Activated T-cell treated with anti-CD3 and anti-CD28 coated beads, Interleukin-2, amount 50 U/mL, for 72 hours (primary cell): ENCODE measurements at places on chromosomes 1 and 21. TPM values are rescaled to one million over a fixed set of nuclear protein-coding genes. Genes with fewer than 3 reads are reported as not detected.

Gene CD5L
- not detected for total RNA-seq

Gene AHCTF1
- total RNA-seq, result 45.5 TPM

DNA sequence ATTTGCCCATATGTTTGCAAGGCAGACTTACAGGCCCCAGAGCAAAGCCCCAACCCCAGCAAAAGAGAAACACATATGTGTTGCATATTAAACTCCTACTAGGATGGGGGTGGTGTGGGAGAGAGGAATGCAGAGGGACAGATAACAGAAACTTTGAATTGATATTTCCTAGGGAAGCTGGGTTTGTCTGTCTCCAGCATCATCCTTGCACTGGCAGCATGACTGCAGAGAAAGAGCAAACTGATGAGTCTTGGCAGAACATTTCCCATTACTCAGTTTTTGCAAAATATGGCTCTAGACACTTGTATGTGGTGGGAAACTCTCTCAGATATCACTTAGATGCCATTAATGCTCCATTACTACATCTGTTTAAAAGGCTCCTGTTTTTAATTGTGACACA lies 43.8 kb upstream of the MARK1 start:
- peaks cover 20% of the 10 kb centered on the region for H3K27me3 ChIP-seq
- no peak overlapping the region for H3K4me3 ChIP-seq
- no peak overlapping the region for H3K27ac ChIP-seq

- DNase-seq, result no peak
- peaks cover 1% of the 10 kb centered on the region for H3K36me3 ChIP-seq
- peaks cover 18% of the 10 kb centered on the region for H3K4me1 ChIP-seq
- no peaks in the 10 kb centered on the region for H3K27me3 ChIP-seq
- H3K4me3 ChIP-seq, result no peak overlapping the region
Measured at GRCh38 chr1:40162753-40163441, 1.7 kb downstream of the RLF start.

DNA sequence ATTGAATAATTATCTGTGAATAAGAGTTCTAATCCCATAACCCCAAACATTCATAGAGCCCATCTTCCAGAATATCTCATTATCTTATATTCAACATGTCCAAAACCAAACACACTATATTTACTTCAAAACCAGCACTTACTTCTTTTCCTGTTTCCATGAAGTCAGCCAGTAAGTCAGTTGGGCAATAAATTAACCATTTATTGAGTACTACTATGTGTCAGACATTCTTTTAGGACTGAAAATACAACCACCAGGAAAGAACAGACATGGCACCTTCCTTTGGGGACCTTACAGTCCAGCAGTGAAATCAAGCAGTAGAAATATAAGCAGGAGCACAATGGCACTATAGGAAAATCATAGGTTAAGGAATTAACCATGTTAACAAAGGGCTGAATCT lies 8.8 kb downstream of the AK5 start:
- no peaks in the 10 kb centered on the region for H3K36me3 ChIP-seq
- H3K27me3 ChIP-seq, result no peaks in the 10 kb centered on the region
- H3K27ac ChIP-seq, result no peak overlapping the region
- DNase-seq, result no peak

- no peaks in the 10 kb centered on the region for H3K27me3 ChIP-seq
- peaks cover 36% of the 10 kb centered on the region for H3K36me3 ChIP-seq
- no peaks in the 10 kb centered on the region for H3K4me1 ChIP-seq
- H3K27ac ChIP-seq, result peak overlapping the region; percentile 19
Measured at GRCh38 chr1:236204039-236204438, 61.7 kb downstream of the GPR137B start.

Gene SLFNL1
- total RNA-seq, result 0.53 TPM

GRCh38 chr1:24926563-24927249 lies 3.4 kb downstream of the RUNX3 start:
- H3K4me1 ChIP-seq, result peaks cover 81% of the 10 kb centered on the region
- H3K27ac ChIP-seq, result peak overlapping the region; percentile 95
- no peaks in the 10 kb centered on the region for H3K27me3 ChIP-seq
- no peak for DNase-seq
- H3K36me3 ChIP-seq, result peaks cover 38% of the 10 kb centered on the region

DNA sequence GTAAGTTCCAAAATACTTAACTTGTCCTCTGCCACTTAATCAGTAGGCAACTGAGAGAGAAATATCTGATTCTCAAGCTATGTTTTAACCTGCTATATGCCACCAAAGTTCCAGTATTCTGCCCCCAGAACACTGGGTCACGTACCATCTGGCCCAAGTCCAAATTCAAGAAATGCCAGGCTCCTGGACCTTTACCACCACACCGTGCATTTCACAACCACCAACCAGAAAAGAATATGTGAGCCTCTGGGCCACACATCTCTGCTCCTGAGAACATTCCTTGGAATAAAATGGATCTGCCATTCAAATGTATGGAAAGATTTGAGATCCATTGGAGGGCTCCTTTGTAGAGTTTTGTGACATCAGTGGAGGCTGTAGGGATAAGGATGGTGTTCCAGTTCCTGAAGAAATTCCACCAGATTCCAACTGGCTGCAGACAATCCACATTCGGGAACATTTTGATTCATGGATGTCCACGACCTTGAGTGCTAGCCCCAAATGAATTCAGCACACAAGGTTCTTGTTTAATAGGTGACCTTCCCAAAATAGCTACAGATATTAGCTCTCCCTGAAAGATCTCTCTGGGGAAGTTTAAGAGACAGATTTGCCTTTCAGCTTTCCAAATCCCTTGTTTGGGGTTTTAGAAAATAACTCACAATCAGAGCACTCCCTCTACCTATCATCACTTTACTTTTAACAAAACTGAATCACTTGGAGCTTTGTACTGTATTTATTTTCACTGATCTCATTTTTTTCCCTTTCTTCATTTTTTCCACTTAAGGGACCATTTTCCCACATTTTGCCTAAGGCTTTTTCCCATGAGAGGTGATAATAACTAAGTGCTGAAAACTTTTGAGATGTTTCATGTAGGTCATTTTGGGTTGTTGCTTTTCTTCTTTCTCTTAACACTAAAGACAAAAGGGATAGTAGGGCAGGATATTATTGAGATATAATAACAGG lies 128.4 kb upstream of the ZC3H11B start:
- H3K27me3 ChIP-seq, result no peaks in the 10 kb centered on the region
- no peaks in the 10 kb centered on the region for H3K36me3 ChIP-seq
- no peak for DNase-seq
- H3K4me3 ChIP-seq, result no peak overlapping the region

DNA sequence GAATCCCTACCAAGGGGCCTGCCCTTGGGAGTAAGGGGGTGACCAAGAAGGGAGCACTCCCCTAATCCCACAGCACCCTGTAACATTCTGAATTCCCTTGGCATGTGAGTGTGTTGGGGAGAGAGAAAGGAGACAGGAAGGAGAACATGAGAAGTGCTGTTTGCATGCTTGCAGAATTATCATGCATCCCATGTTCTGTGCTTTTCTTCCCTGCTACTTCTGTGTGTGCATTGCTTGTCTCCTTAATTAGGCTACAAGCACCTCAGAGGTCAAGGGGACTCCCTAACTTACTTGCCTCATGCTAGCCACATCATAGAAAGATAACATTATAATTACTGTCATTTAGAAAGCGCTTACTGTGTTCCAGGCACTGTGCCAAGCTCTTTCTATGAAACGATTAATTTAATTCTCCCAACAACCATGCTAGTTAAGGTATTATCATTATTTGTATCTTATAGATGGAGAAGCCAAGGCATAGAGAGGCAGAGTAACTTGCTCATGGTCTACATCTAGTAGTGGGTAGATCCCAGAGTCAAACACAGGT lies 11.1 kb downstream of the NOS1AP start:
- DNase-seq, result no peak
- H3K4me1 ChIP-seq, result no peaks in the 10 kb centered on the region
- H3K27ac ChIP-seq, result no peak overlapping the region
- H3K4me3 ChIP-seq, result no peak overlapping the region

DNA sequence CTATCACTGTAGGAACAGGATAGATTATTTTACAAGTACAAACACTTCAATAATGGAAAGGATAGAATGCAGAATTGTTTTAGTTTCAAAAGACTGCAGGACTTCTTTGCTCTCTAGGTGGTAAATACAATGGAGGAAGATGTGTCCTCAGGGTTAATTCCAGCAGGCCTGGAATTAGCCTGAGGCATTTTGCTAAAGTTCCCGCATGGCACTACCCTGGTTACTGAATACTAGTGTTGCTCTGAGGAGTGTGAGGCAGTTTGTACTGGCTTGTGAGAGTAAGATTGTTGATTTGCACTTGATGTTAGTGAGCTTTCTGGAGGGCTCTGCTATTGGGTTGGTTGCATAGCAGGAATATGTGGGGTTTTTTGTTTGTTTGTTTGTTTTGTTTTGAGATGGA lies 61.4 kb downstream of the FASLG start:
- peaks cover 54% of the 10 kb centered on the region for H3K4me1 ChIP-seq
- H3K4me3 ChIP-seq, result no peak overlapping the region
- no peaks in the 10 kb centered on the region for H3K36me3 ChIP-seq

Gene PLA2G2C
- total RNA-seq, result 3.1 TPM

DNA sequence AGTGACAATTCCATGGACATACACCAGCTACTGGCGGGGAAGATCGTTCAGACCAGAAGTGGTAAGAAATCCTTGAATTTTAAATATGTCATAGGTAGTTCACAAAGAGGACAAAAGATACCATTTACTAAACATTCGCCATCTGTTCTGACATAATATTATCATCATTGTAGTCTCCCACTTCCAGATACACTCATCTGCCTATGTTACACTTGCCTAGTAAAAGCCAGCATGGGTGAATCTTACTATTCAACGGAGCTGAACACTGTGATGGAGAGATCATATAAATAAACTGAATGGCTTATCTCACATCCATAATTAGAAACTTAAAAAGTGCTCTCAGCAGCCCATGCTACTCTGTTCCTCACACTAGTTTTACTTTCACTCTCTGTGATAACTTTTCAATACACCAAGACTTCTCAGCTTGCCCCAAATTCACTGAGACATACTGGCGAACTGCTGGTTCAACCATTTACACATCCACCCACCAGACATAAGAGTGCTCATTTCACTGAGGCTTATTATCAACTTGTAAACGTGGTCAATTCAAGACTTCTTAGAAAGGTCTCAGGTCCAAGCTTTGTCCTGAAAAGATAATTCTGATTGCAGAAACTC lies 463 bp upstream of the PRRC2C start:
- H3K4me3 ChIP-seq, result peak overlapping the region; percentile 98
- no peak for DNase-seq
- H3K27ac ChIP-seq, result peak overlapping the region; percentile 98
- peaks cover 43% of the 10 kb centered on the region for H3K4me1 ChIP-seq
- peaks cover 5% of the 10 kb centered on the region for H3K36me3 ChIP-seq
- no peaks in the 10 kb centered on the region for H3K27me3 ChIP-seq

Gene VHLL
- total RNA-seq, result 0.65 TPM

DNA sequence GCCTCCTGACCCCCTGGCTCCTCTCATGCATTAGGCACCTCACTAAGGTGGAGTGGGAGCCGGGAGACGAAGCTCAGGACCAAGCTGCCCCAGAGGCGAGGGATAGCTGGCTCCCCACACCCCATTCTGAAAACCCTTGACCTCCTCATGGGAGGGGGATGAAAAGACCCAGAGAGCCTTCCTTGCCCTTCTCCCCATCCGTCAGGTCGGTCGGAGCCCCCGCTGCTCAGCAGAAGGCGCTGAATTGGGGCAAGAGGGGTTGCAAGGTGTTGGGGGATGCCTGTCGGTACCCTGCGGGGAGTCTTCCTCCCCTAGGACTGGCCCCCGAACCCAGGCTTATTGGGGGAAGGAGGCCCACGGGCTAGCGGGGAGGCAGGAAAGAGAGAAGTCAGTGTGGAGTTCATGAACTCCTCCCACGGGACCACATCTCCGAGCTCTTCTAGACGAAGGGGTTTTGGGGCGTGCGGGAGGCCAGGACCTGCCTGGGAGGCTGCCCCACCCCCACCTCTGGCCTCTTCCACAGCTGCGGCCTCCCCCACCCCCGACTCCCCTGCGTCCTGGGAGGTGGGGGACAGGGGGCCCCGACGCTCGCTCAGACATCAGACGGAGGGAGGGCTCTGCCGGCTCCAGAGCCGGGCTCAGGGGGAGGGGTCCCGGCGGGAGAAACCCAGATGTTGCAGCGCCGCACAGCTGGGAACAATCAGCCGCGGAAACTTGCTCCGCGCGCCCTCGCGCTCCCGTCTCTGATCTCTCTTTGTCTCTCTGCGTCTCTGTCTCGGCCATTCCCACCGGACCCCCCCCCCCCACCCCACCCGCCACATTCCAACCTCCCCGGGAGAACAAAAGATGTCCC lies 719 bp downstream of the MFAP2 start:
- H3K4me1 ChIP-seq, result peaks cover 10% of the 10 kb centered on the region
- no peaks in the 10 kb centered on the region for H3K36me3 ChIP-seq
- peaks cover 20% of the 10 kb centered on the region for H3K27me3 ChIP-seq
- H3K4me3 ChIP-seq, result peak overlapping the region; percentile 68
- DNase-seq, result no peak
- no peak overlapping the region for H3K27ac ChIP-seq
